AG04450 (cell line): ENCODE measurements at places on chromosomes 11 and 22. TPM values are rescaled to one million over a fixed set of nuclear protein-coding genes. Genes with fewer than 3 reads are reported as not detected.
A peak's percentile ranks its signal among the peaks of the same experiment; 100 is the strongest.

DNA sequence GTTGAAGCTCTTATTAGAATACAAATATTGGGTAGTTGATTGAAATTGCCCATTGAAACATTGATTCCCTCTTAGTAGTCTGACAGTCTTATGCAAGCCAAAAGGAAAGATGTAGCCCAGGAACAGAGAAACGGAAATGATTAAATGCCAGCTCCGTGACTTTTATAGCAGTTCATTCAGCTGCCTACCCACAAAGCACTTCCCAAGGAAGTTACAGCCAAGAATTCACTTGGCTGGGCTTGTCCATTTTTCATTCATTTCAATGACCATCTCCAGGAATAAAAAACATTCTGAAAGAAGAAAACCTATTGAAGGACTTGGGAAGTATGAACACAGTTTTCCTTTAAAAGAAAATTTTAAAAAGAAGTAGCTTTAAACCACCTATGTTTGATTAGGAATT lies 62.0 kb downstream of the NCAM1 start:
- DNase-seq: no peak

GRCh38 chr11:25094085-25094802 lies 597.4 kb downstream of the LUZP2 start:
- DNase-seq: no peak

DNA sequence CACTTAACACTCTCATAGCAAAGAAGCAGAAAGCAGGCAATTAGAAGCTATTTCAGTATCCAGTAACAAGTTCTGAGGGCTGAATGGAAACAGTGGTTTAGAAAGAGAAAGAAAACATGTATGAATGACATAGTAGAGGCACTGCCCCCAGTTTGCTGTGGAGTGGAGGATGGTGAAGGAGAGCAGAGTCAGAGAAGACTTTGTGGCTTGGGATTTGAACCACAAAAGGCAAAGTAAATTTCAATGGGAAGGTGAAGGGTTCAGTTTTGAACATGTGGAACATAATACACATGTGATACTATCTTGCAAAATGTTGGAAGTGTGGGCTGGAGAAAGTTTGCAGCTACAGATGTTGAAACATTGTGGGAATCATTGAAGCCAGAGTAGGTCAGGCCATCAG lies 81.4 kb downstream of the SNX19 start:
- no peak for DNase-seq

- DNase-seq: no peak
These were observed 7.7 kb downstream of the RHBDD3 start for GRCh38 chr22:29260031-29260560.

DNA sequence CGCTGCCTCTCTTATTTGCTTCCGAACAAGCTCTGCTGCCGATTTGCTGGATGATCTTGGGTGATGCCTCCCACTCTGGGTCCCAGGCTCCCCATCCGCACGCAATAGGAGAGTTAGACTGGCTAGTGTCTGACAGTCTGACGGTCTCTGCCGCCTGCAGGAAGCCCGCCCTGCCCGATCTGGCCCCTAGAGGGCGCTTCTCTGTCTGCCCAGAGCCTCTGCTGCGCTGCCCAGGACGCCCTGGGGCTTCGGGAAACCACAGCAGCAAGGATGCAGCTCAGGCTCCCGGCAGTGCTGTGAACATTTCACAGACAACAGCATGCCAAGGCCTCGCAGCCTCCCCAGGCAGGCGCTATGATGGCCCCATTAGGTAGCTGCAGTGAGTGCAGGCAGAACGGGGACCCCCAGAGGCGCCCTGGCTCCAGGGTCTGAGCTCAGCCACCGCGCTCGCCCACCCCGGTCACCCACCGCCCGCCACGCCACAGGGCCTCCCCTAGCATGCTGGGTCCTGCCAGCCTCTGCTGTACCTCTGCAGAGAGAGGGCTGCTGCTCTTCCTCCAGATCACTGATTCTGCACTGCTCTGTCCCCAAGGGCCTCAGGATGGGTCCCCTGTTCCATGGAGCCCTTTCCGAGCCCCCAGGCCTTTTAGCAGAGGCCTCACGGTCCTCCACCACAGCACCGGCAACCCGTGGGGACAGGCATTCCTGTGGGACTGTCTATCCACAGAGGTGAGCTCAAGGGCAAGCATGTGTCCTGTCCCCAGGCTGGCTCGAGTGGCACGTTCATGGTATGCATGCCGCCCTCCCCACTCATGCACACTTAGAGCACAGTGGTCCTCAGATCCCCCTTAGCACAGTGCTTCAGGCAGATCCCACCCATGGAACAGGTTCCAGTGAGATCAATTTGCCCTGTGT lies 4.3 kb upstream of the BAIAP2L2 start:
- DNase-seq: peak; percentile 66

DNA sequence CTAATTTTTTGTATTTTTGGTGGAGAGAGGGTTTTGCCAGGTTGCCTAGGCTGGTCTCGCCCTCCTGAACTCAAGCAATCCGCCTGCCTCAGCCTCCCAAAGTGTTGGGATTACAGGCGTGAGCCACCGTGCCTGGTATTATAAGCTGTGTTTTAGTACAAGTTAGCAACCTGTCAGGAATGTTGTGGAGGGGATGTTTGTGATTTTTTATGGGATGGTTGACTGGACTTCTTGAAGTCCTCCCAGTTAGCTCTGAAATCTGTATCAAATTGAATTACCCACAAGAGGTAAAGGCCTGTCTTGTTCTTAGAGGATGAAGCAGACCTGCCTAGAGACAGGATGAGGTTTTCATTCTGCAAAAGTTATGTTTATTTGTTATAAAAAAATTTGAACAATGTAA lies 34.1 kb upstream of the IL18BP start:
- DNase-seq: no peak

SAA2 gene
- polyA plus RNA-seq: not detected in 2 replicates

DERL3 gene
- 0.19 and 0.27 TPM in 2 replicates for polyA plus RNA-seq

SPTBN2 gene
- polyA plus RNA-seq: 0.09 and 0.21 TPM in 2 replicates
